Activated naive CD8-positive, alpha-beta T cell treated with anti-CD3 and anti-CD28 coated beads, Interleukin-2, amount 10 ng/mL, durations not matched to agents 7 days and 5 days (primary cell): ENCODE measurements at places on chromosomes 16 and 17.

GRCh38 chr17:78377858-78378224 lies 608 bp upstream of the PGS1 start:
- DNase-seq: no peak

- DNase-seq: no peak
Observed at GRCh38 chr16:23847948-23848347, 12.2 kb downstream of the PRKCB start.

- no peak for DNase-seq
Observed at GRCh38 chr17:81230043-81230820, 7.5 kb upstream of the CEP131 start.

DNA sequence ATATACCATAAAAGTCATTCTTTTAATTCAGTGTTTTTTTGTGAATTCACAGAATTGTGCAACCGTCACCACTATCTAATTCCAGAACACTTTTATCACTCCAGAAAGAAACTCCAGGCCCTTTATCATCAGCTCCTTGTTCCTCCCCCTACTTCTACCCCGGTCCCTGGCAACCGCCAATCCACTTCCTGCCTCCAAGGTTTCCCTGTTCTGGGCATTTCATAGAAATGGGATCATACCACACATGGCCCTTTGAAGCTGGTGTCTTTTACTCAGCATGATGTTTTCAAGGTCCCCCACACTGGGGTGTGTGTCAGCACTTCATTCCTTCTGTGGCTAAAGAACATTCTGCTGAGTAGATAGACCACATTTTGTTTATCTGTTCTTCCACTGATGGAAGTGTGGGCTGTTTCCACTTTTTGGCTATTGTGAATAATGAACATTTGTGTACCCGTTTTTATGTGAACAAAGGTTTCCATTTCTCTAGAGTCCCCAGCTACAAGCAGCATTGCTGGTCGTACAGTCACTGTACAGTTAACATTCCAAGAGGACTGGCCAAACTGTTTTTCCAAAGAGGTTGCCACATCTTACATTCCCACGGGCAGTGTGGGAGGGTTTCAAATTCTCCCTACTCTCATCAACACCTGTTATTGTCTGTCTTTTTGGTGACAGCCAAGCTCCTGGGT lies 75.8 kb upstream of the ZNF469 start:
- no peak for DNase-seq

- DNase-seq: no peak
Observed at GRCh38 chr17:57528058-57528451, 217.0 kb downstream of the CCDC182 start.
